ENCODE measurements at places on chromosomes 12 and 14.

DNA sequence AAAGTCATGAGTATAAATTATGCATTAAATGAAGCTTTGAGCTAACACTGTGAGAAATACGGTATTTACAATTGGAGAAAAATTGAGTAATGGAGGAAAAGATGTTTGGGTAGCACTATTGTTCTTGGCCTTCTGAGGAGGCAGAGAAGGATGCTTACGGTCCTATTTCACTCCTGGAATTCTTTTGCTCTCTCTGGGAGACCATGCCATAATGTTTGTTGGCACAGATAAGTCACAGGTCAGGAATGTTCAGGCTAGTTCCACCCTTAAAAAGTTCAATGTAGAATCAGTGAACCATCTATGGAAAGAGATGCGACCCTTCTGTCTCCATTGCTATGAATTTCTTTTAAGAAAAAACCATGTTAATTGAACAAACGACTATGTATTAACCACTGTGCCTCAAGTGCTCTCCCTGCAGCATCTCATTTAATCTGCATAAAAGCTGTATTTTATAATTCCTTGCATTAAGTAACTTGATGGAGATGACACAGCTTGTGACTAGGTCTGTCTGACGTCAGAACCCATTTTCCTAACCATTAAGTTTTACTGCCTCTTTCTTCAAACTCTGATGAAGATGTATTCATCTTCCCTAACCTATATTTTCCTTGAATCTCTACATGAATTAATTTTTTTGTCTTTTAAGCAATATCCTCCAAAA is 9.5 kb downstream of the BATF start:
- DNase-seq = no peak

DNA sequence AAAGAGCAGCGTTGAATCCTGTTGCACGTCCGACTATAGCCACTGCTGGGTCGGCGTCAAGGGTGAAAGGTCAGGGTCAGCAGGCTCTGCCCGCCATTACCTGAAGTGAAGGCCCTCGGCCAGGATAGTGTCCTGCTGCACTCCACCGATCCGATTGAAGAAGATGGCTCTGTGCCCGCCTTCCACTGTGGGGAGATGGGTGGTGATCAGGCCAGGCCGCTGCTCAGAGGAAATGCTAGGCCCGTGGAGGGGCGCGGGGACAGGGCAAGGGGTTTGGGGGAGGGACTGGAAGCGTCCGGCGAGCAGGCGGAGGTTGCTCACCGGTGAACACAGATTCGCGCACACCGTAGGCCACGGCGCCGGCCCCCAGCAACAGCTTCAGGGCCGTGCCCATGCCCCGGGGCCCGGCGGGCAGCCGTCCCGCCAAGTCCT is 352 bp downstream of the PHB2 start:
- DNase-seq = no peak

GRCh38 chr14:91911474-91912032 is 35.9 kb downstream of the FBLN5 start:
- DNase-seq = no peak

- no peak for DNase-seq
Measured at GRCh38 chr12:39417916-39418315, 25.0 kb downstream of the KIF21A start.

GRCh38 chr12:42996869-42997431 is 407.4 kb upstream of the PRICKLE1 start:
- DNase-seq = no peak

DNA sequence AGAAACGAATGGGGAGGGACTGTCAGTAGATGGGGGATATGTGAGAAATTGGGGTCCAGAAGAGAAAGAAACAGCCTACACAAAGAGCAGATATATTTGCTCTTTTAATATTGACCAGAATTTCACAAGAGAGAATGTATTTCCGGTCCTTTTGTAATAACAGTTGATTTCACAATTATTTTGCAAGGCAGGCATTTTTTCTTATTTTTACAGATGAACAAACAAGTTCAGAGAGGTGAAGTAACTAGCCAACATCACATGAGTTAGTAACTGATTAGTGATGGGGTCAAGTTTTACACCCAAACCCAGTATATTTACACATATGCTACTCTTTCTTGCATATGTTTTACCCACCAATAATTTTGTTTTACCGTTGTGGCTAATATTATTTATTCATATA is 188.2 kb downstream of the NAV3 start:
- no peak for DNase-seq

DNA sequence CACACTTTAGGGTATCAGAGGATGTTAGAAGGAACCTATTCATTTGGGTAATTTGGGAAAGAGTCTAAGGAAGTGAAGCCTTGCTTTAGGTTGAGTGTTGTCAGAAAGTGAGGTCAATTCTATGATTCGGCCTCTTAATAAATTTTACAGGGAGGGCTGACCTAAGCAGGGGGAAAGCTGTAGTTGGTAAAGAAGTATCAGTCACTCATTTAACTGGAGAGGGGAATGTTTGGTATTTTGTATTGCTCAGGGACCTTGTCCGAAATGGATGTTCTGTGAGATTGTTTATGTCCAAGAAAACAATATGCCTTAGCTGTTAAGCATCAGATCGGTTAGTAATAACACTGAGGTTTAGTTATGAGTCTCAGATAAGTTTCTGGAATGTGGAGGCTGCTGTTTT is 7.3 kb downstream of the CAND1 start:
- no peak for DNase-seq

- DNase-seq = no peak
Measured at GRCh38 chr14:81390696-81391095, 9.4 kb downstream of the STON2 start.

- no peak for DNase-seq
Measured at GRCh38 chr12:55720894-55721444, 776 bp downstream of the RDH5 start.

All from stimulated activated CD4-positive, alpha-beta T cell treated with anti-CD3 and anti-CD28 coated beads, Interleukin-1b, Interleukin-23, amount 100 ng/mL, for 4 hours (primary cell).